ENCODE measurements at places on chromosomes 6 and 20.

GRCh38 chr6:31222496-31222895 lies 49.4 kb downstream of the HLA-C start:
- no peak for DNase-seq

GRCh38 chr6:69456086-69456485 lies 340.7 kb downstream of the LMBRD1 start:
- no peak for DNase-seq

GRCh38 chr6:148711833-148712654 lies 34.8 kb upstream of the UST start:
- DNase-seq, result peak; percentile 58

DNA sequence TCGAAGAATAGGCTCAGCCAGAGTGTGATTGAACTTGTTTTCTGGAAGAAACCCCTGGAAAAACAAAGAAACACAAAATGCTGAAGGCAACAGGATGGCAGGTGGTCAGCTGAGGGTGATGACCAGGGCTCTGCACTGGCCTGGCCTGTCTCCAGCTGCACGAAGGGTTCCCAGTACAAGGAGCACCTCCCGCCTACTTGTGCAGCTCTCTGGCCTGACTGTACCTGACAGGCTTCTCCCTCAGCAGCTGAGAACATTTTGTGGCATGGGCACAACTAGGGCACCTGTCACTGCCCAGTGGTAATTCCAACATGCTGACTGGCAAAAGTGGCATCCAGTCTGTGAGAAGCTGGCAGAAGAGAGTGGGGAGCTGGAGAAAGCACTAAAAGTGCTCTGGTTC lies 38.8 kb upstream of the EMILIN3 start:
- no peak for DNase-seq

DNA sequence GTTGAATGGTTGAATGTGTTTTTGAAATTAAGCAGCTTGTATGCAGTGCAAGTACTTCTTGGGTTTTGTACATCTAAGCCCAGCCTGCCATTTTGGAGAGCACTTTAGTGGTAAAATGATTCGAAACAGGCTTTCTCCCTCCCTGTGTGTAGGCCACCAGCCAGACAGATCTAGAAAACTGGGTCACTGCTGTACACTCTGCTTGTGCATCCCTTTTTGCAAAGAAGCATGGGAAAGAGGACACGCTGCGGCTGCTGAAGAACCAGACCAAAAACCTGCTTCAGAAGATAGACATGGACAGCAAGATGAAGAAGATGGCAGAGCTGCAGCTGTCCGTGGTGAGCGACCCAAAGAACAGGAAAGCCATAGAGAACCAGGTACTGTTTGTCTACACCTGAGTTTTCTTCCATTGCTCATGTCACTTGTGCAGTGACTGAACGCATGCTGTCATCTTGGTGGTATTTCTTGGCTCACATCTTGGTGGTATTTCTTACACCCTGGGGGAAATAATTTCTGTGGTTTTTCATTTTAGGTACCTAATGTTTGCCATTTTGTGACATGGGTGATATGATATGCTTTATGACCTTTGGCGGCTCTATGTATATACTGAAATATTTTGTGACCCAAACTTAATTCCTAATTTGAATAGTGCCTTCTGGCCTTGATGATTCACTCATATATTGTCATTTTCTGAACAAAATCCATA lies 115.7 kb upstream of the CLDN20 start:
- no peak for DNase-seq

GRCh38 chr6:35691027-35691824 lies 2.5 kb upstream of the FKBP5 start:
- no peak for DNase-seq

- peak; percentile 87 for DNase-seq
Measured at GRCh38 chr6:81562169-81562568, 190.3 kb downstream of the TENT5A start.

DNA sequence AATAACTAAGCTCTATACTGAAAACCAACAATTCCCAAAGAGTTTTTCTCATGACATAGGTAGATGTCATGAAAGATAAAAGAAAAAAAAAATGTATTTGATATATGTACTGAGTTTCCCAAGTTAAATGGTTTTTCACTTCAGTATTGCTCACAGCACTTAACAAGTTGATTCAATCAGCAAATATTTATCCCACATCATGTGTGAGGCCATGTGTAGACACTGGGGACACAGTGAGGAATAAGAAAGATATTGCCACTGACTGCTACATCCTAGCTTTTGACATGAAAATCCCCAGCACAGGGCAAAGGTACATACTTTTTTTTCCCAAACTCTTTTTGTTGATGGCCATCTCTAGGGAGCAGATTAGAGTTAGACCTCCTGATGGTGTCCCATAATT lies 25.3 kb downstream of the SPTLC3 start:
- peak; percentile 36 for DNase-seq

GRCh38 chr6:39887692-39888450 lies 46.4 kb downstream of the MOCS1 start:
- peak; percentile 76 for DNase-seq

DNA sequence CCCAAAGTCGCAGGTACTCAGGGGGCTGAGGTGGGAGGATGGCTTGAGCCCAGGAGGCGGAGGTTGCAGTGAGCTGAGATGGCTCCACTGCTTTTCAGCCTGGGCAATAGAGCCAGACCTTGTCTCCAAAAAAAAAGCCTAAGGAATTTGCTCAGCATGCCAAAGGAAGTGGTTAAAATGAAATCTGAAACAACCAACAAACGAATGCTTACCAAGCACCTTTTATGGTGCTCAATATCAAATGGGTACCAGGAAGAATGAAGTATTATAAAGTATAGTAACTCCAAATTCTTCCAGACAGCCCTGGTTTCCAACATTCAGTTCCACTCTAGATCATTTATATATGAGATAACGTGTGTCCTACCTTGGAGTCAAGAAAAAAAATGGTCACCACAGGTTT lies 14.0 kb downstream of the GMDS start:
- DNase-seq, result peak; percentile 36

- DNase-seq, result peak; percentile 52
Measured at GRCh38 chr20:37627060-37627766, 66.6 kb upstream of the CTNNBL1 start.

- no peak for DNase-seq
Measured at GRCh38 chr6:19382676-19383075, 454.5 kb upstream of the ID4 start.

- no peak for DNase-seq
Measured at GRCh38 chr6:44267252-44267651, 1.9 kb upstream of the NFKBIE start.

DNA sequence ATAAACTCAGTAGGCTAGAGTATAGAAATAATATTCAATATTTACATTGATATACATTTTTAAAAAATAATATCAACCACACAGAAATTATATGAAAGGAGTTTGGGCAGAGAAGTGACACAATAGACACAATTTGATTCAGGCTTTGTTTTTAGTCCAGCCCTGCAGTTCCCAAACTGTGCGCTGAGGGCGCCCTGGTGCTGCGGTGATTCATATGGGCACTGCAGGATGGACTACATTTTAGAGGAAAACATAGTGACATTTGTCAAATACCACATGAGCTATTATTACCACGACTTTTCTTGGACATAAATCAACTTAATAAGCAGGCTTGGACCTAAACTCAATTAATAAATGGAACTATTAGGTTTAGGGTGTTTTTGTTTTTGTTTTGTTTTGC lies 364.3 kb upstream of the ID4 start:
- no peak for DNase-seq

GRCh38 chr20:57179265-57179664 lies 87.2 kb downstream of the BMP7 start:
- DNase-seq, result no peak

GRCh38 chr6:96537726-96538125 lies 16.1 kb downstream of the UFL1 start:
- DNase-seq, result no peak

- DNase-seq, result peak; percentile 30
Measured at GRCh38 chr20:51062065-51062464, 39.2 kb upstream of the KCNG1 start.

DNA sequence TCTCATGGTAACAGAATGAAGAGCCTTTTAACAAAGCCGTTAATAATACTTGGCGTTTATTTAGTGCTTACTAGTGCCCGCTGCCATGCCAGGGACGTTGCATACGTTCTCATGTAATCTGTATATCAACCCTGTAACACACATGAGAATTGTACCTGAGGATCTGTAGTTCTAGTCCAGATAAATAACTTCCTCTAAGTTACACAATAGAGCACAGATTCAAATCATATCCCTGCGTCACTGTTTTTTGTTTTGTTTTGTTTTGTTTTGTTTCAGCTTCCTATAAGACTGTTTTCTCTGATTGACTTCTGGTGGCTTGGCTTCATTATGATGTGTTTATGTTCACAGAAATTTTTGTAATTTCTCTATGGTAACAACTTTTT lies 553 bp downstream of the ZSCAN16 start:
- no peak for DNase-seq

DNA sequence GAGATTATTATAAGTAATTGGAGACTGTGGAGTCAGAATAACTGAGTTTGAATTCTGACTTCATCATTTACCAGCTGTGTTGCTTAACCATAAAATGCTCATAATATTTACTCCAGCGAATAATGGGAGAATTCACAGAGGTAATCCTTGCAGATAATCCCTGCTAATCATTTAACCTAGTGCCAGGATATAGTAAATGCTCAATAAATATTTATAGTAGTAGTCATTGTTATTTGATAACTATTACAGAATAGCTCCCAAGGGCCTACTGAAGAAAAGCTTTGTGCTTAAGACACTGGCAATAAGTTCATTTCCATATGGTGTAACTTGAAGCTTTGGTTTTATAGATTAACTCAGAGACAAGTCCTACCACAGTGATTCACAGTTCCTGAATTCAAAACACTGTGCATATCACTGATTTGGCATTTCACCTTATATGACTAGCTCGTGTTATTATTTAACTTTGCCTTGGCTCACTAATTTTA lies 208.8 kb upstream of the PLCB4 start:
- peak; percentile 95 for DNase-seq

DNA sequence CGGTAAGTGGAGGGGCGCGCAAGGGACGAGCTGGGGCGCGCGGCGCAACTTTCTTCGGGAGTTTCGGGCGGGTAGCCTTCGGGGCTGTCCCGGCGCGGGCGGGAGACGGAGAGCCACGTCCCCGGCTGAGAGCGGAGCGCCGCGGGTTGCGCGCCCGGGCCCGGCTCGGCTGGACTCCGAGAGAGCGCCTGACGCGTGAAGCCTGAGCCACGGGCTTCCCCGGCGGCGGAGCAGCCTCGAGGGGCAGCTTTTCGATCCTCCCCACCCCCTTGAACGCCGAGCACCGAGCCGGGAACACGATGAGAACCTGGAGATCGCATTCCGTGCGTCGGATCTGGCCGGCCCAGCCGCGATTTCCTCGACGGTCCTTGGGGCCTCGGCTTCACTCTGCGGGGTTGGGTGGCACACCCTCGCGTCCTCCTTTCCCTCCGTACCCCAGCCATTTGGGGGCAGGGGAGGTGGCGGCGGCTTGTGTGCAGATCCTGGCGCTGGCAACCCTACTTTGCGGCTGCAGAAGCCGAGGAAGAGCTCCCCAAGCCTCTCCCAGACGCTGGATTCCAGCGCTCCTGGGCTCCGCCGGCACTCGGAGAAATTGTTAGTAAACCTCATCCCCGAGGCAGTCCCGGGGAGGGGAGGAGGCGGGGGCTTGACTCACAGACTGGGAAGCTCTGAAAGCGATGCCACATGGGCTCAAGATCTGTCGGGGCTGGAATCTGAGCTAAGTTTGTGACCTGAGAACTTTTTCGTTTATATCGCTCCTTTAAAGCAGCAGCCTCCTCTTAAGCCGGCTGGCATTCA lies 572 bp downstream of the DSE start:
- DNase-seq, result peak; percentile 95

DNA sequence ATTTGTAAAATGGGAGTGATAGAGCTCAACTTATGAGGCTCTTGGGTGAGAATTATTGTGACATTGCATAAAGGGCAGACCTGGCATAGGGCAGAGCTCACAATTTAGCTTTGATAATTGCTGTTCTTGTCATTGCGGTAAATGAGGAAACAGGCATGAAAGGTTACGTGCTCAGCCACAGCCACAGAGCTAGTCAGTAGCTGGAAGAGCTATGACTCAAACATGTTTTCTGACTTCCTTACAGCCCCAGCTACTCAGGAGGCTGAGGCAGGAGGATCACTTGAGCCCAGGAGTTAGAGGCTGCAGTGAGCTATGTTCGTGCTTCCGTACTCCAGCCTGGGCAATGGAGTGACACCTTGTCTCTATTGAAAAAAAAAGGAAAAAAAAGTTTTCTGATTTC lies 3.5 kb upstream of the GHRH start:
- DNase-seq, result no peak

GRCh38 chr20:16350465-16350864 lies 222.8 kb downstream of the KIF16B start:
- peak; percentile 41 for DNase-seq

GRCh38 chr20:49160057-49160929 lies 27.8 kb downstream of the STAU1 start:
- DNase-seq, result no peak

GRCh38 chr20:19381947-19382346 lies 169.5 kb downstream of the SLC24A3 start:
- no peak for DNase-seq

GRCh38 chr20:38842558-38842981 lies 37.1 kb downstream of the PPP1R16B start:
- DNase-seq, result no peak

GRCh38 chr6:38636027-38636426 lies 3.7 kb downstream of the BTBD9 start:
- no peak for DNase-seq

DNA sequence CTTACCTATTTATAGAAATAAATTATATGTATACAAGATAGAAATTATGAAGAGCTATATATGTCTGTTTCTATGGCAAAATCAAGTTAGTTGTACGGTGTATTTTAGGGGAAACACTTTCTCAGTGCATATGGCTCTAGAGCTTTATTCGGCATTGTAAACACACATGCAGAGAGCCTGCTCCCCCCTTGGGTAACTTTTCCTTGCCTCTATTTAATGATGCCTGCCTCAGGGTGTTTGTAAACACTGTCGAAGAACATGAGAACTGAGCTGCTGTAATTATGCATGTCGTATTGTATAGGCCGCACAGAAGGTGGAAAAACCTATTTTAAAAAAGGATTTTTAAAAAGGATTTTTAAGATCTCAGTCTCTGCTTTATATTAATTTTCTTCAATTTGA lies 133.4 kb downstream of the FNDC1 start:
- no peak for DNase-seq

DNA sequence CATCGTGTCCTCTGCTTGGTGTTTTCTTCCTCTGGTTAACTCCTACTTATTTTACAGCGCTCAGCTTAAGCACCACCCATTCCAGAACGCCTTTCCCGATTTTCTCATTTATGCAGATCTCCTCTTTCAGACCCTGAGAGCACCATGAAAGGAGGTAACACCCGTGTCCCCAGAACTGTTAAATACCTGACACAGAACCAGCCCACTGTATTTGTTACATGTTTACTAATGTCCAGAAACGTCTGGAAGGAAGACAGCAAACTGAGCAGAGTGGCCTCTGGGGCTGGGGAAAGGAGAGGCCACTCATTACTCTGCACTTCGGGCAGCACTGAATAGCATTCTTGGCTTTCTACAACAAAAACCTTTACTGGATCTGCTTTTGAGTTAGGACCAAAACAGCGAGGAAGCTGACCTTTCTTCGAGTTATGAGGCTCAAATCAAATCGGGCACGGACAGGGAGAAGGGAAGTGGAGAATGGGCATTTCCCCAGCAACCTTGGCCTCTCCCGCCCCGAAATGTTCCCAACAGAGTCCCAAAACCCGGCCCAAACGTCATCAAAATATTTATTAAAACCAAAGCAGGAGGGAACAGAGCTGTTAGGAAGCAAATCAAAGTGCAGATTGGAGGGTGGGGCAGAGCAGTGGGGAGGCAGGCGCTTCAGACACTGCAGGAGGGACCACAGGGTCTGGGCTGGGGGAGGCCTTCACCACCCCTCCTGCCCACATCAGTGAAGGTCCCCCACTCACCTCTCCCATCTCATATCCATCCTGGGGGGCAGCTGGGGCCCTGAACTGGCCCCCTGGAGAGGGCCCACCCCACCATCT lies 1.1 kb upstream of the NECAB3 start:
- DNase-seq, result no peak

All from fibroblast of skin of right biceps (primary cell).